ENCODE measurements at places on chromosomes 3 and 15.

DNA sequence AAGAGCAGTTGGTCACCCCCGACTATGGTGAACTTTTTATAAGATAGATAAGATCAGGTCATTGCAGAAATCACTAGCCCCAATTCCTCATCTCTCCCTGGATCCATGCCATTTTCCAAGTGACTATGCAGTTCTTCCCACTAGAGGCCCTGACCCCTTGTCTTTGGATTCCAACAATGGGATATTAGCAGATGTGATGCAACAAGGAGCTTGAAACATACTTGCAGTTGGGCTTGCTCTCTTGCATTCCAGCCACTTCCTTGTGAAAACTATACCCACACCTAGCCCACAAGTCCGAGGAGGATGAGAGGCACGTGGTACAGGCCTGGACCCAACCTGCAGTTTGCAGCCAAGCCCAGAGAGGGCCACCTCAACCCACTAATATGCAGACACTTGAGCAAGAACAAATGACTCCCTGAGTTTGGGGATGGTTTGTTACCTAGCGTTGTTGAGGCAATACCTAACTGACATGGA lies 60.6 kb downstream of the SUCLG2 start:
- no peak for DNase-seq

- no peak for DNase-seq
These were observed 280.6 kb downstream of the SATB1 start for GRCh38 chr3:18144571-18144970.

GRCh38 chr3:131616719-131617118 lies 113.9 kb upstream of the MRPL3 start:
- no peak for DNase-seq

- DNase-seq = no peak
These were observed 42.9 kb downstream of the AKAP13 start for GRCh38 chr15:85423256-85423655.

GRCh38 chr3:147119989-147120388 lies 286.4 kb downstream of the ZIC4 start:
- no peak for DNase-seq

DNA sequence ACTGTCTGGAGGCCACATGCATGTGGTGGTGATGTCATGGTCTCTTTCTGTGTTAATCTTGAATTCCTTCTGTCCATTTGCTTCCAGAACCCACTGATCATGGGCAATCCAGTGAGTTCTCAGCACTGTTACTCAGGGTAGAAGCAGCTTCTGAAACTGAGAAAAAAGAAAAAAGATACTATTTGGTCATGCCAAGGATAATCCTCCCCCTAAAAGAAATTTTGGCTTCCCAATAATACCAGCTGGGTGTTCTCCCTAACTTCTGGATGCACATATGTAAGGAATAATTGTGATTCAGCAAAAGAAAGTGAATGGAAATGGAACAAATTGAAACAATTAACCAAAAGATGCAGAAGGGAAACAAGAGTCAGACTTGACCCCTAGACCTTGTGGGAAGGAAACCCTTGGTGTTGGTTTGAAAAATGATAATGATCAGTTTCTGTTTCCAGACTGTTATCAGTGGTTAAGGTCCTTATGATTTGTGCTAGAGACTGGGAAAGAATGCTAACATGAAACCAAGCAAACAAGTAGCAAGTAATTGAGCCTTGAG lies 92.3 kb downstream of the RBMS3 start:
- DNase-seq = no peak

GRCh38 chr3:111548092-111548491 lies 6.1 kb downstream of the CD96 start:
- DNase-seq = no peak

GRCh38 chr3:136694321-136694720 lies 57.9 kb downstream of the STAG1 start:
- peak; percentile 46 for DNase-seq

DNA sequence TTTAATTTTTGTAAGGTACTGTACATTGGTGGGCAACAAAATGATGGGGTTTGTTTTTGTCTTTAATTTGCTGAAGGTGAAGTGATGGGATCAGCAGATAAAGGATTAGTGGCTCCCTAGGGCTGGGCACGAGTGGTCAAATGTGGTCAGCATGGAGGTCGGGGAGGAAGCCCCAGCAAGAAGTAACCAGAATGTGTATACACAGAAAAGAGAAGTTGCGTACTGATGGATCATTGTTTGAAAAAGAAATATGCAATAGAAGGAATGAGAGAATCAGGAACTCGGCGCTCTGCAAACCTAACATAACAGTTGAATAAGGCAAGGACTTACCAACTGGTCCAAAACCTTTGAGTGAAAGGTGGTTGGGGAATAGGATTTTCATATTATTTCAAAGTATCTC lies 1.5 kb downstream of the TMOD2 start:
- no peak for DNase-seq

DNA sequence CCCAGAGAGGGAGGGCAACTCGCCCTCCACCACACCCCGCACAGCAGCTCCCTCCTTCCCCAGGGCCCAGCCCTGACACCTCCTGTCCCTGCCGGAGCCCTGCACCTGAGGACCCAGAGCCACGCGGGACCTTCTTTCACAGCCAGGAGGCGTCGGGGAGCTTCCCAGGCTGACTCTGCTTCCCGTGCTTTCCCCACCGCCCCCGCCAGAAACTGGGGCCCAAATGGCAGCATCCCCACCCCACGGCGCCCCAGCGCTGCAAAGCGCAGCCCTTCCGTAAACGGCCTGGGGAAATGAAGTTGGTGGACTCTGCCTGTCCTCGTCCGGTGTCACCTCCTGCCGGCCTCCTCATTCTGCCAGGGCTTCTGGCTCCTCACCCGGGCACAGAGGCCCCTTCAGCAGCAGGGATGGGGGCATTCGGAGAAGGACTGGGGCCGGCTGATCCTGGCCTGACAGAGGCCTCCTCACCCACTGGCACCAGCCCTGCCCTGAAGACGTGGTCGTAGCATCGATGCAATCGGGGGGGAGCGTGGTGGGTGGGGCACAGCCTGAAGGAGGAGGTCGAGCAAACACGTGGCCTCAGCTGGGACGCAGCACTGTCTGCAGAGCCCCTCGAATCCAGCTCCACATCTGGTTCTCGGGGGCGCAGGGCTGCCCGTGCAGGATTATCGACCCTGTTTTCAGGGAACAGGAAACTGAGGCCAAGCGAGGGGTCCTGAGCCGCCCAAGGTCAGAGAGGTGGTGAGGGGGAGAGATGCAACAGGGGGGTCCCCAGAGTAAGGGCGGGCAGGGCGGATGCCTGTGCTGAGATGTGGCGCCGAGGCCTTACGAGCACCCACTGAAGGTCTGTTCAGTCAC lies 235.4 kb downstream of the XXYLT1 start:
- DNase-seq = no peak
